Hematopoietic multipotent progenitor cell treated with erythropoietin and hydrocortisone succinate and interleukin-3 and kit ligand, for 8 days (in vitro differentiated cells): ENCODE measurements at places on chromosomes 3 and 15.

- no peak for DNase-seq
Observed at GRCh38 chr3:98109807-98110549, 20.5 kb upstream of the OR5H1 start.

DNA sequence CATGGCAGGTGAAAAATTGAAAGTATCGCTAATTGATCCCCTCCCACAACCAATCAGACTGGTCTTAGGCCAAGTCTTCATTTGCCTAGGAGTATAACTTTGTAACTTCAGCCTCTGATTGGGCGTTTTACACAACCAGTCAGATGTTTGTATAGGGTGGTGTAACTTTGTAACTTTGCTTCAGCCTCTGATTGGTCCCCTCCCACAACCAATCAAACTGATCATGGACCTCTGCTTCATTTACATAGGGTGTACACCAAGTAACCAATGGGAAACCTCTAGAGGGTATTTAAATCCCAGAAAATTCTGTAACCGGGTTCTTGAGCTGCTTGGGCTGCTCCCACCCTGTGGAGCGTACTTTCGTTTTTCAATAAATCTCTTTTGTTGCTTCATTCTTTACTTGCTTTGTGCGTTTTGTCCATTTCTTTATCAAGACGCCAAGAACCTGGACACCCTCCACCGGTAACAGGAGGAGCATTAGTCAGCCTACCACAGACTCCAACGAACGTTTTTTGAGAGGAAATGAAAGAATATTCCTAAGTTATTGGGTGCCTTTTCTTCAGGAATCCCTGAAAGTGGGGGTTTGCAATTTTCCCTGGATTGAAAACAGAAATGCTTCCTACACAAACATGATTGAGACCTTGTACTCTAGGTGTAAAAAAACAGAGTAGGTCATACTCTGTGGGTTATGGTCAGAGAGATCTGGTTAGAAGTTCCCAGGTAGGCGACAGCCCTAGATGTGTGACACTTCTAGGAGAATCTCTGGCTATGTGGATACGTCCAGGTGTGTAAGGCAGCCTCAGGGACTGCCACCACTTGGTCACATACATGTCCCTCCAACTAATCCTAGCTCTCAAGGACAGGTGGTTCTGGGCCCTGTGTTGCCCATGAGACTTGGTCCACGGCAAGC lies 5.5 kb upstream of the SACM1L start:
- DNase-seq, result peak; percentile 27

DNA sequence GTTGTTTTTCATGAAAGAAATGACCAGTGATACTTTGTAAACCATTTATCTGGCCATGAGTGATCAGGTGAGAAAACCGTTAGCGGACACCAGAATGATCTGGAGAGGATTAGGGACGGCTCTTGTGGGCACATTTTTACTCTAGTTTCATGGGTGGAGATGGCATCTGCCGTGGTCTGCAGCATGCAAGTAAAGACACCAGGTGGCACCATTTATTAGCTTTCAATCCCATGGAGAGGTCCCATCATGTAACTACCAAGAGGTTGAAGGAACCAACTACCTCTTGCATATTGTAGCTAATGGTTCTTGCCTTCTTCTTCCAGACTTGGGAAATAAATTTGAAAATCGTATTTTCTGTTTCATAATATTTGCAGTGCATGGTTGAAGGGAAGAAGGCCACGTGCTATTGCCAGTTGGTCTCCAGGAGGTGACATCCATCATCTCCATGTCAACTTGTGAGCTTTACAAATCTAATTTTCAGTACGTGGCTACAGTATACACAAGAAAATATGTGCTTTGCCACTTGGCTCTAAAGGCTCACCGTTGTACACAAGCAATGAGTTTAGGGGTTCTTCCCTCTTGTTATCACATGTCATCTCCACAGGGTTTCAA lies 1.5 kb upstream of the MAPKBP1 start:
- DNase-seq, result peak; percentile 80

DNA sequence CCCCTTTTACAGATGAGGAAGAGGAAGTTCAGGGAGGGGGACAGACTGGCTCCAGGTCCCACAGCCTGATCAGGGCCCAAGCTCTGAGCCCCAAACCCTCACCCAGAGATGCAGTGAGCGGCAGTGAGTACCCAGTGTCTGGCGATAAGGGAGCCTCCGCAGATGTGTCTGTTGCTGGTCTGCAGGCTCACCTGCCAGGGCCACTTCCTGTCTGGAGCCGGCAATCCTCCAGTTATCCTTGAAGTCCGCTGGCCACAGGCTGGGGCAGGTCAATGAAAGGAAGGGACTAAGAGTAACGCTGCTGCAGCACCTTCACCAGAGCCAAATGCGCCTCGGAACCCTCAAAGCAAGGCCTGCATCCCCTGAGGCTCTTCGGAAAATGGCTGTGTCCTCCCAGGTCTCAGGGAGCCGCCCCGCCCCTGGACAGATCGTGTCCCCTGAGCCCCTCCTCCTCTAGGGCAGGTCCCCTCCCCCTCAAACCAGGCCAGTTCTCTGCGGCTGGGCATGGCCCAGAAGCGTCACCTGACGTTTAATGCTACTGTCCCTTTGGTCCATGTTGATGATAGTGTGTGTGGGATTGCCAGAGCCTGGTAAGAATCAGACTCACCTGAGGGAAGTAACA lies 51.5 kb downstream of the MYL3 start:
- DNase-seq, result no peak

GRCh38 chr15:74402873-74403587 lies 30.7 kb downstream of the SEMA7A start:
- no peak for DNase-seq

DNA sequence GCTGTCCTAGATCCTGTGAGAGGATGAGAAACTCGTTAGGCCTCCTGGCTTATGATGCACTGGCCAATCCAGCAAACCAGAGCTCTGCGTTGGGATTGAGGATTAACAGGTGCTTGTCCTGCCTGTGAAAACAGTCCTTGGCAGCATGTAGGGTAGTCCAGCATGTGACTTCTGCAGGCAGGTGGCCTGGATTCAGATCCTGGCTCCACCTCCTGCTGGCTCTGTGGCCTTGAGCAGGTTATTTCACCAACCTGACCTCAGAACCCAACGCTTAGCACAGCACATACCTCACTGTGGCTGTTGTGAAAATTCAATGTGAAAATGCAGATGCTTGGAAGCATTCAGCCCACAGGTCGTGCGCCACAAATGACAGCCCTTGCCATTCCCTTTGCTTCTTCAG lies 33.6 kb downstream of the PLA2G4D start:
- DNase-seq, result no peak

GRCh38 chr15:81284256-81285031 lies 39.5 kb downstream of the STARD5 start:
- DNase-seq, result no peak

DNA sequence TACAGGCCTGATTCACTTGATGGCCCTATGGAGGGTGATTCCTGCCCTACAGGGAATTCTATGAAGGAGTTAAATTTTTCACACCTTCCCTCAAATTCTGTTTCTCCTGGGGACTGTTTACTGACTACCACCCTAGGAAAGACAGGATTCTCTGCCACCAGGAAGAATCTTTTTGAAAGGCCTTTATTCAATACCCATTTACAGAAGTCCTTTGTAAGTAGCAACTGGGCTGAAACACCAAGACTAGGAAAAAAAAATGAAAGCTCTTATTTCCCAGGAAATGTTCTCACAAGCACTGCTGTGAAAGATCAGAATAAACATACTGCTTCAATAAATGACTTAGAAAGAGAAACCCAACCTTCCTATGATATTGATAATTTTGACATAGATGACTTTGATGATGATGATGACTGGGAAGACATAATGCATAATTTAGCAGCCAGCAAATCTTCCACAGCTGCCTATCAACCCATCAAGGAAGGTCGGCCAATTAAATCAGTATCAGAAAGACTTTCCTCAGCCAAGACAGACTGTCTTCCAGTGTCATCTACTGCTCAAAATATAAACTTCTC lies 43.6 kb downstream of the BLM start:
- DNase-seq, result no peak

DNA sequence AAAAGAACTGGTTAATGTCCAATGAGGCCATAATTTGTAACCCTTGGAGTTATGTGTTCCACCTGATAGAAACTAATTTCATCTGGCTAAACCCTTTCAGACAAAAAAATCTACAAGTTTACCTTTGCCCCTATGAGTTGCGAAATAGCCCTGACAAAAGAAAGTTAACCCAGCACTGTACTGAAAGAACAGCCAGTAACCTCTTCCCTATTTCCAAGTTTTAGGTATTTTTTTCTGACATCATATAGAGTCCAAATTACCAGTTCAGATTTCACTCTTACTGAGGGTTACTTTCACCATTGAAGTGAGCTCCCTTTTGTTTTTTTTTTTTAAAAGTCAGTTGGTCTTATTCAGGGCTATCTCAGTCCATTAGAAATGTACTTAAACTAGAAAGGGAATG lies 42.8 kb upstream of the PTPRG start:
- no peak for DNase-seq

DNA sequence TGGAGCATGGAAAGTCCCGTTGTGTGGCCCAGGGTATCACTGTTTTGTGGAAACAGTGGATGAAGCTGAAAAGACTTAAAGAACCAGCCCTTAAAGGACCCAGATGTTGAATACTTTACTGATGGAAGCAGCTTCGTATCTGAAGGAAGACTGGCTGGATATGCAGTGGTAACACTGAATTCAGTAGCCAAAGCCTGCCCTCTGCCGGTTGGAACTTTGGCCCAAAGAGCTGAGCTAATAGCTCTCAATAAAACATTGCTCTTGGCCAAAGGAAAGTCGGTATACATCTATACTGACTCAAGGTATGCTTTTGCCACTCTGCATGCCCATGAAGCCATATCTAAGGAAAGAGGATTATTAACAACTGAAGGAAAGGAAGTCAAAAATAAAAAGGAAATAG lies 885.4 kb downstream of the PDCD6IP start:
- DNase-seq, result peak; percentile 33
